ENCODE measurements at places on chromosomes 3 and 15.

- DNase-seq: no peak
Measured at GRCh38 chr3:46545818-46546630, 20.1 kb downstream of the LRRC2 start.

DNA sequence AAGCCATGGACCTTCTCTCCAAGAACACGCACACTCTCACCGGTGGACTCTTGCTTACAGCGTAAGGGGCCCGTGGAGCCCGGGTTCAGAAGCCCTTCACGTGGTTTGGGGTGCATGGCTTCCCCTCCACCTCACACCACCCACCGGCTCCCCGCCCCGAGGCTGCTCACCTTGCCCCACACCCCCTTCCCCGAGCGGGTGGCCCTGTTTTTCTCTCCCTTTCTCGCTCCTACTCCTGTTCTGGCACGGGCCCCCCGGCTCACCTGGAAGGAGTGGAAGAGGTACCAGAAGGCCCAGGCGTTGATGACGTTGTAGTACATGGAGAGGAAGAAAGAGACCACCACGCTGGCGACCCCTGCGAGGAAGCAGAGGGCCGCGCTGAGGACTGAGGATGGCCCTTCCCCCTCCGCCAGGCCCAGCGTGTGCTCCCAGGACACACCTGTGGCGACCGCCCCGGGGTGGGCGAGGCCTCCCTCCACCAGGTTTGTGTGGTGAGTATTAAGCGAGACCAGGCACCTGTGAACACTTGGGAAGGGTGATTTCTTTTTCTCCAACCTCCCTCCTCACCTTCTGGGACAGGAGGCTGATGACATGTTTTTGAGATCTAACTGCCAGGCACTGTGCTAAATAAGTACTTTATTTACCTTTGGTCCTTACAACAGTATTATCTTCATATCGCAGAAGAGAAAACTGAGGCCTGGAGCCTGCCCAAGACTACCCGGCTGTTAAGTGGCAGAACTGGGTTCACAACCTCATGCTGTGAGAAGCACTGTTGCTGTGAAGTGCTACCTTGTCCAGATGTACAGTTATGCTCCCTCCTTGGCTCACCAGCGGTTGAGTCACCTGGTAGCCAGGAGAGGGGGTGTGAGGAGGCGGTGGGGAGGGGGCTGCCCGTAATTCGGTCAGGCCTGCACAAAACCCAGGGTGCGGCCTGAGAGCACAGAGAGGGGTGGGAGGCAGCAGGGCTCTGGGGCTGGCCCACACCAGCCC is 16.3 kb downstream of the SLC6A20 start:
- no peak for DNase-seq

- DNase-seq: peak; percentile 71
Measured at GRCh38 chr15:73927003-73927475, 777 bp downstream of the LOXL1 start.

DNA sequence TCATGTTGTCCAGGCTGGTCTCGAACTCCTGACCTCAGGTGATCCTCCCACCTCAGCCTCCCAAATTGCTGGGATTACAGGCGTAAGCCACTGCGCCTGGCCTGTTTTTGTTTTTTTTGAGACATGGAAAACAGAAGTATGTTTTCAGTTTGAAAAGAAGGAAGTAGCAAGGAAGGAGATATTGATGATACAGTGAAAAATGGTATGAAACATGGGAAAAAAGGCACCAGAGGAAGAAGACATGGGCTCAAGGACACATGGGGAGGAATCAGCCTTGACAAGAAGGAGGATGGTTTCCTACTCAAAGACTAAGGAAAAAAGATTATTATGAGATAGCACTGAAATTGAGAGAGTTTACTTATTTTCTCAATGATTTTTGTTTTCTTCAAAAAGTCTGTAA is 30.7 kb downstream of the FMN1 start:
- DNase-seq: no peak

DNA sequence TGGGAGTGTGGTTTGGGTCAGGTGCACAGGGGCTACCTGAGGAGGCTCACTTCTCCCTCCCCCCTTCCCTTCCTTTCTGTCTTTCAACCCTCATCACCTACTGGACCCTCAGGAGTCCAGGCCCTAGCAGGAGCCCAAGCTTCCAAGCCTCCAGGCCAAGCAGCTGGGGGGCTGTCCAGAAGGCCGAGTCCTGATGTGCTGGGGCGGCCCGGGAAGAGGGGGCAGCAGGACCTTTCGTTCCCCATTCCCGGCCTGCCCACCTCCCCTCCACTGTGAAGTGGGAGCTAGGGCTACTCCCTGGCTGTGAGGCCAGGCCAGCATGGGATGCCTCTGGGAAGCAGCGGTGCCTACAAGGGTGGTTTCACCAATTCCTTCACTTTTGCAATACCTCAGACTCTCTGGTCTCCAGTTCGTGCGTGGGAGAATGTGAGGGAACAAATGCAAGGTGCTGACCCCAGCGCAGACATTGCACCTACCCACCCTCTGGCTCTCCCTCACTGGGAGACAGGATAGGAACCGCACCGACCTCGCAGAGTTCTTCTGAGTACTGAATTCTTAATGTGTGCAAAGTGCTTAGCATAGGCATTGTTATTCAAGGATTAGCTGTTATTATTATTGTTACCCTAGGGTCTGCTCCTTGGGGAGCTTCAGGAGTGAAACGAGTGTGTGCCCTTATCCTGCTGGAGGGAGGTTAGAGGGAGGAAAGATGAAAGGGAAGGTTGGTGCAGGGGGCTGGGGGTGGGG is 2.5 kb downstream of the EPHB3 start:
- DNase-seq: no peak

- no peak for DNase-seq
Measured at GRCh38 chr3:122245513-122246174, 62.2 kb downstream of the CASR start.

DNA sequence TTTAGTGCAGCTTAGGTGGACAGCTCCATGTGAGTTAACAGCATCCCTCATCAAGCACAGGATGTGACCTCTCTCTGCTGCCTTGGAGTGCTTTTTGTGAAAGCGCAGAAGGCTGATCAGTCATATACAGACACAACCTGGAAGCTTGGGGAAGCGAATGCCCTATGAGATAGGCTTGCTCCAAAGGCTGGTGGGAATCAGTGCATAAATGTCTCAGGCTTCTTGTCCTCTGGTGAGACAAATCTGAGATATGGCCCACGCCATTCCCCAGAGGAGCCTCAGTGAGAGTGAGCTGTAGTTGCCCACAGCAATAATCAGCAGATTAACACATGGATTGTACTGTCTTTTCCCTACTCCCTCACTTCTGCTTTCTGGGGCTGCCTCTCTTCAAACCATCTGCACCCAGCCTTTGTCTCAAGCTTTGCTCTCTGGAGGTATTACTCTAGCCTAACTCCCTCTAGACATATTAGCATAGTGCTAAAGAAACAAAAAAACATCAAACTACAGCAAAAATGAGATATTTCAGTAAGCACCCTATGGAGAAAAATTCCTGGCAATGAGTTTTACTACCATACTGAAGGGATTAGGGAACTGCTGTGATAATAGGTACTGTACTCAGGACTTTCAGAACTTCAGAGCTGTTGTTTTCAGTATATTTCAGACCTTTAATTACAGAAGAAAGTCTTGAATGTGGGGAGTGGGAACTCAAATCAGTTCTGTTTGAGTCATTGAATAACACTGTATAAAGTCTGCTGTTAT is 113.7 kb downstream of the OXSM start:
- no peak for DNase-seq

DNA sequence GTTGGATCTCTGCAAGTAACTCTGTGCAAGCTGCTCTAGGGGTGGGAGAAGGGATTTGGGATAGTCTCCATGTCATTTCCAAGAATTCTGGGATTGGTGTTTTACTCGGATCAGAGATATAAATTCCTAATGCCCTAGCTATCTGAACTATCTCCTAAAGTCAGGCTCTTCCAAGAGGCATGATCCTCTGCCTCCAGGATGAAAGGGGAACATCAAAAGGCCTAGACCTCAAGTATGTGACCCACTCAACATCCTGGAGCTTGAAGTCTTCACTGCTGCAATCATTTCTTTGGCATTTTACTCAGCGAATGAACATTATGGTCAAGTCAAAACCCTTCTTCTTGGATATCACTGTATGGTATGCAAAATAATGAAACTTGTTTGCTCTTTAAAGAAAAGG is 104.5 kb downstream of the CEMIP start:
- DNase-seq: no peak

GRCh38 chr15:80234883-80235282 is 17.1 kb downstream of the CTXND1 start:
- no peak for DNase-seq

DNA sequence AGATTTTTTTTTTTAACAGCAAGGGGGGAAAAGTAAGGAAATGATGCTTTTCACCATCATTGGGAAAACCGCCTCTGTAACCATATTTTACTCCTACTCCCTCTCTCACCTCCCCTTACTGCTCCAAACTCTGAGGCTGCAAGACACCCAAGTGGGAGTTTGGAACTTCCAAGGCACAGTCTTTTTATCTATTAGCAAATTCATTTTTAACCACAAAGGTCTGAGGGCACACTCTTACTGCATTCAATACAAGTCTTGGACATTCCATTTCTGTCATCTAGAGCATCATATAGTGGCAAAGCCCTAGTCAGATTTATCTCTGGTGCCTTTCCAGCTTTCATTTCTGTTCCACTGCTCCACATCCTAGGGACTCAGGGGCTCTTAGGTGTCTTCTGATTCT is 13.2 kb downstream of the FAM162A start:
- DNase-seq: no peak

GRCh38 chr3:141271279-141272030 is 39.8 kb downstream of the PXYLP1 start:
- no peak for DNase-seq

DNA sequence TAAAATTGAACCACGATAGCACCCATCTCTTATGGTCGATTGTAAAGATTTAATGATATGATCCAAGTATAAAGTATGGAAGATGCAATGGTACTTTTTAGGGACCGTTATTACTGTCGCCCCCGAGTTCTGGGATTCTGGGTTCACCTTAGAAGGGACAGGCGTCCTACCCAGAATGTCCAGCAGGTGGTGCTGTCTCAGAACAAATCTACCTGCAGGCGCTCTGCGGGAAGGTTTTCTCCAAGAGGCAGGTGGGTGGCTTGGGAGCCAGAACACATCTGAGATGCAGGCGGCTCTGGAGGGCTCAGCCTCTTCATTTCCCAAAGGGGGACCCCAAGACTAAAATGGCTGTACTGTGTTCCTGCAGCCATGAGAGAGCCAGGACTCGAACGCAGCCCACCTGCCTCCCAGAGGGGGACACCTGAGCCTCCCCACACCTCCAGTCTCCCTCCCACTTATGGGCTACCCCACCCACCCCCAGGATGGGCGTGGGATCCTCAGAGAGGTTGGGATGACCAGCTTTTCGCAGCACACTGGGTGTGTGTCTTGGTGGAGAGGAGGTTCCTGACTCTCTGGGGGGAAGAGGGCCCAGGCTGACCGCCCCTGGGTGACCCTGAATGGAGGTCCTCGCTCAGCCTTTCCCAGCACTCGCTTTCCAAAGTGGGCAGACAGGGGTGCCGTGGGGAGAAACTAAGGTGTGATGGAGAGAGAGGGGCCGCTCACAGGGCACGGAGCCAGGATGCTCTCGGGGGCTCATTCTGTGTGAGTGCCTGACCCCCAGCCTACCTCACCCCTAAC is 28.1 kb upstream of the CORO2B start:
- DNase-seq: peak; percentile 69

DNA sequence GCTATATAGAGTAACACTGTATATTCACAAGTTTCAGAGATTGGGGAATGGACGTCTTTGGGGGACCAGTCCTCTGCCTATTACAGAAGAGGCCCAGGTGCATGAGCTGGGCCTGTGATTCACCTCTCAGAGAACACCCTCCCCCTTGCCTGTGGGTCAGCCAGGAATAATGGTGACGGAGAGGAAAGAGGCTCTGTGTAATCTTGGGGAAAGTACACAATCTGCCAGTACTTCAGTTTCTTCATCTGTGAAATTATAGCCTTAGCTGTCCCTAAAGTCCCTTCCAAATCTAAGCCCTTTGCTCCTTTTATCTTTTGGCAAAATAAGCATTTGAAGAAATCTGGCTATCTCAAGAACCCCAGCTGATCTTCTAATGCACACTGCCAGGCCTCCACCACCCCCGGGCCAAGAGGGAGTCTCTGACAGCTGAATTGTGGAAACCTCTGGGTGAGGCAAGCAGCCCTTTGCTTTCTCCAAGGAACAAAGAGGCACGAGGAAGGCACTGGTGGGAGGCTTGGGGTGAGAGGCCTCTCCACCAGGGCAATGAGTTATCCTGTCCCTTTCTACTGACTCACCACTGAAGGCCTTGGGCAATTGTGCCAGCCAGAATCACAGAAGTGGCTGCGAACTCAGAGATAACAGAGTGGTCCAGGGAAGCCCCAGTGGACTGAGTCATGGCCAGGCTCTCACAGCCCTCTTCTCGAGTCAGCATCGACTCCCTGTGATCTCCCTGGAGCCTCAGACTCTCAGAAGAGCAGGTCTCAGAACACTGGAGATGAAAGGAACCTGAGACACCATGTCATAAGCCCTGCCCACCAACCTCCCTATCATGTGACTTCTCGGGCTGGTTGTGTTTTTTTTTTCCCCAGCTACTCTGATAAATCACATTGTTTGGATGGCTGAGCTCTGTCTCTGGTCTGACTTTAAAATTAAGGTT is 31.8 kb downstream of the CCNL1 start:
- no peak for DNase-seq

DNA sequence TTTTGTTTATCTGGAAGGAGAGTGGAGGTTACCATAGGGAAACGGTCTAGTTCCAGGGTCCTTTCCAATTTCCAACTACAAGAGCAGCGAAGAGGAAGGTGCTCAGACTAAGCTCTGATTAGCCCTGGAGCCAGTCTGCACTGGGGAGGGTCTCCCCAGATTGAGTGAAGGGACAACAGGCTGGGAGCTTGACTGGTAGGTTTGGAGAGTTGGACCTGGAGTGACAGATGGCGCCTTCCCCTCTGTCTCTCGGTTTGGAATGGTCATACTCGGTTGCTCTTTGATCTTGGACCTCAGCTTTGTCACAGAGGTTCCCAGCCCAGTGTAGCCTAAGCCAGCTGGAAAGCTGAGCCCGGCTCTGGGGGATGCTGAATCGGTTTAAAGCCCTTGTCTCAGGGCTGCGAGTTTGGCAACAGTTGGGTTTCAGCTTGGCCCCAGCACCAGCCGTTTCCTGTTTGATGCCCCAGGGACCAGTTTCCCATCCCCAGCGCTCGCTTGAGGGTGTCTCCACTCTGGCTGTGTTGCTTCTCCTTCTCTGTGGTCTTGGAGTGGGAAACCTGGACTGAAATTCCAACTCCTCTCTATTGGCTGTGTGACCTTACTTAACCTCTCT is 53.1 kb upstream of the ULK4 start:
- DNase-seq: peak; percentile 74

DNA sequence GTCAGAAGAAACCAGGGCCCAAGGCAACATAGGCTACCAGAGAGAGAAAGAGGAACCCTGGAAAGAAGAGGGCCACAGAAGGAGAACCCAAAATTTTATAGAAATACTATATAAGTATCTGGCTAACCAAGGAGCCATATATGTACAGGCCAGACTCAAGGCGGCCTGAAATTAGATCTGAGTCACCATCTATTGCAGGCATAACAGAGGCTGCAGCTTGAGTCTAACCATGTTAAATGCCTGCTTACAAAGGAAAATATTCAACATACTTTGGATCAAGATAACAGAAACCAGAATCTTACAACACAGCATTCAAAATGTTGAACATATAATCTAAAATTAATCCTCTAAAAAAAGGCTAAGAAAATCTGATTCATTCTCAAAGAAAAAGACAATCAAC is 23.1 kb downstream of the IGSF11 start:
- no peak for DNase-seq
